ENCODE measurements at places on chromosomes 13 and 19.

GRCh38 chr13:50740052-50740741 lies 103.3 kb downstream of the DLEU7 start:
- no peak for DNase-seq

GRCh38 chr13:51380269-51380668 lies 40.8 kb downstream of the SERPINE3 start:
- no peak for DNase-seq

- DNase-seq = no peak
These were observed 431.4 kb downstream of the FGF9 start for GRCh38 chr13:22102271-22102670.

DNA sequence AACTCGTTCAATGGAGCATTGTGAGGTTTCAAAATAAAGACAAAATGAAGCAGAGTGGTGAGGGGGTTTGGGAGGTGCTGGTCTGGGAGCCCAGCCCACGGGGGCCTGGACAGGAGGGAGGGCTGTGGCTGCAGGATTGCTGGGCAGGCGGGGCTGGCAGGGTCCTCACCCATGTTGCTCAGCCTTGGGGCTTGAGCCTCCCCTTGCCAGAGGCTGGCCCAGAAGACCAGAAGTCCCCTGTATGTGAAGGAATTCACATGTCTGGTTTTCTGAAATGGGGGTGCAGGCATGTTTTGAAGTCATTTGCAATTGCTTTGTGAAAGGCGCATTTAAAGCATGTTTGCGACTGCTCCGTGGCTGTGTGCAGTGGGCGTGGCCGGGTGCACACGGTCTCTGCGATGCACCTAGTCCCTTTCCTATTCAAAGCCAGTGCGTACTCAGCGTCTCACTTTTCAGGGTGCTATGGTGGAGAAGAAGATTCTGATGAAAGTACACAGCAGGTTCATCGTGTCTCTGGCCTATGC lies 2.3 kb downstream of the GRK1 start:
- no peak for DNase-seq

- DNase-seq = no peak
These were observed 19.2 kb downstream of the NAXD start for GRCh38 chr13:110634558-110634957.

DNA sequence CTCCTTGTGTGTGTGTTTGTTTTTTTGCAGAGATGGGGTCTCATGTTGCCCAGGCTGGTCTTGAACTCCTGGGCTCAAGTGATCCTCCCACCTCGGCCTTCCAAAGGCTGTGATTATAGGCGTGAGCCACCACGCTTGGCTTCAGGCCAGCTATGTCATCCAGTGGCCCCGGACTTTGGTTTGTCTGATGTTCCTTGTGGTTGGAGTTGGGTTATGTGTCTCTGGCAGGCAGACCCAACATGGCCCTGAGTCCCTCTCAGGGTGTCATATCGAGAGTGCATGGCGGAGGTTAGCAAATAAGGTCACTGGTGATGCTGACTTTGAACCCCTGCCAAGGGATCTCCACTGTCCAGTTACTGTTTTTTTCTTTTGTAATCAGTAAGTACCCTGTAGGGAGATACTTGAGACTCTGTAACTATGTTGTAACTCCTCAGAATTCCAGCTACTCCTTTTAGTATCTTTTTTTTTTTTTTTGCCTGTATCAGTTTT lies 37.3 kb downstream of the SMARCA4 start:
- DNase-seq = no peak

DNA sequence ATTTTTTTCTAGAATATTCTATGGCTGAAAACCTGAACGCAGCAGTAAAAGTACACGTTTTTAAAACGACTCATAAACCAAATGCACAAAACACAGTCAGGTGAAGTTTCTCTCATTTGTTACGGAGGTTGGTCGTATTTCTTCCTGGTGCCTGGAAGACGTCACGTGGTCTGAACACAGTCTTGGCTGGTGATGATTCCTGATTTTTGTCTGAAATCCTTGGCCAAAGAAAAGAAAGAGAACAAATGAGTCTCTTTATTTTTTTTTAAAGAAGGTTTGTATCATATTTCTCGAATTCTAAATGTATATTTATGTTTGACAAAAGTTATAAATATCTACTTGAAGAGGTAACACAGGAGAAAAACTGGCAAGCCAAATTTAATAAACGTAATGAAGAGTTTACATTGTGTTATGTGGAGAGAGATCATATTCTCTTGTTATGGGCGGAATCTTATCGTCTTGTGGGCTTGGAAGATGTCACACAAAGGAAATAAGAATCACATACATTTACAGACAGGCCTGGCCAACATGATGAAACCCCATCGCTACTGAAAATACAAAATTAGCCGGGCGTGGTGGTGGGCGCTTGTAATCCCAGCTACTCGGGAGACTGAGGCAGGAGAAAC lies 10.0 kb upstream of the PNMA8A start:
- no peak for DNase-seq

DNA sequence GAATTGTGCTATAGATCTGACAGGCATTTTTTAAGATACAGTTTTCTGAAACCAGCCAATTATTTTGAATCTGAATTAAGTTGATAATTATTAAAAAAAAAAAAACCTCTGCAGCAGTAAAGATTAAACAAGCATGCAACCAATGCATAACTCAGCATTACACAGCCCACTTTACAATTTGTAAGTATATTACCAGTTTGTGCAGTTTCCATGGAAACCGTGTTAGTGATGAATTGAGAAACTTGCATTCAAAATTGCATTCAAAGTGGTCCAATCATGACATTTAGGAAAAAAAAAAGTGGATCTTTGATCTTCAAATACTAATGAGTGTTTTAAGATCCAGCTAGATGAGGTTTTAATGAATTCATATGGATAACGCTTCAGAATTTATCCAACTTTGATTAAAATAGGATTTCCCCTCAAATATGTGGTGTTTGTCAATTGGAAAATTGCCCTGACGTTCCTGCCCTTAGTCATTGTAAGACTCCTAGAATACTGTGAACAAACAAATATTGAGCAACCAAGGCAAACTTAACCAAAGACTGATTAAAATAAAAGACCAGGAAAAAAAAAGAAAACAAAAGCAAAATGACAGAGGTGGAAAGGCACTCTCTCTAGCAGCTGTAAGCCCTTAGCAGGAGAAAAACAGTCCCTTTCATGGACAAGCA lies 314.8 kb upstream of the MAB21L1 start:
- no peak for DNase-seq

DNA sequence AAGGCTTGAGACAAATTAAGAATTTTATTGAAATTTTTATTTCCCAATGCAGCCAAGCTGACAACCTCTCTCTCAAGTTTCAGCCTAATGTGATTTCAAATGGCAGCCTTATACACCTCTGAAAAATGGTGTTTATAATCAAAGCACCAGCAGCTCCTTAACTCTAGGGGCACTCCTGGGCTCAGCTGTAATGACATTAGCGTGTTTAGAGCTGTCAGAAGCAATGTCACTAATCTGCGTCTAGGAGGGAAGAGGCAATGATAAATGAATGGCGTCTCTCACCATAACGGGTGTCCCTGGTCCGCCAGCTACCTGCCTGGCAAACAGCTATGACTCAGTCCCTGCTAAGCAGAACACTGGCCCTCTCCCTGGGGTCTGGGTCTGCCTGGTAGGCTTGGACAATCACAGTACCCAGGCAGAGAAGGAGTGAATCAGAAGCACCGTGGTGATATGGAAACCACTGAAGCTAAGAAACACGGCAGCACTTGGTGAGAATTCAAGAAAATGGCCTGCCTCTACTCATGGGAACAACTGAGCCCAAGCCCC lies 131.8 kb upstream of the VSTM2B start:
- no peak for DNase-seq

DNA sequence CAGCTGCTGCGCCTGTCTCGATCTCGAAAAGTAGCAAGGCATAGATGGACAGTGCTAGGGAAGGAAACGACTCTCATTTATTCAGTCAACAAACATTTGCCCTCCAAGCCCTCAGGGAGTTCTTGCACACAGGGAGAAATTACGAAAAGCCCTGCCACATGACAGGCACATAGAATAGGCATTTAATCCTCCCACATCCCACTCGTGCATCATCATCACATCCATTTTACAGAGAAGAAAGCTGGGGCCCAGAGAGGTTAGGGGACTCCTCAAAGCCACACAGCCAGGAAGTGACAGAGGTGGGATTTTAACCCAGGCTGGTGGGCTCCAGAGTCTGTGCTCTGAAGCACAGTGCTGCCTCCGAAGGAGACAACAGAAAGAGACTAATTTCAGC lies 11.6 kb downstream of the TMEM221 start:
- DNase-seq = no peak

DNA sequence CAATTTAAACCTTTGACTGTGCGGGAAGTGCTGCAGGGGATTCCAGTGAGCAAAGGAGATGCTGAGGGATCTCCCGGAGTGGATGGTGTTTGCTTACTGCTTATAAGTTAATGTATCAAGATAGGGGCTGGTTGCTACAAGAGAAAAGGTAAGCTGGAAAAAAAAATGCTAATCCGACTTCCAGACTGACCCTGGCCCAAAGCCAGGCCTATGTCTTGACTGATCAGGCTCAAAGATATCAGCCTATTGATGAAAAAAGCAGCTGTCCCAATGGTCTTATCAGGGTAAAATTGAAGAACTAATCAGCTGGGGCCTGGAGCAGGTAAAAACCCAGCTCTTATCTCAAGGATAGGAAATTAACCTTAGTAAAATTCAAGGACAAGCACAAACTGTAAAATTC lies 10.9 kb upstream of the ZNF90 start:
- DNase-seq = no peak

DNA sequence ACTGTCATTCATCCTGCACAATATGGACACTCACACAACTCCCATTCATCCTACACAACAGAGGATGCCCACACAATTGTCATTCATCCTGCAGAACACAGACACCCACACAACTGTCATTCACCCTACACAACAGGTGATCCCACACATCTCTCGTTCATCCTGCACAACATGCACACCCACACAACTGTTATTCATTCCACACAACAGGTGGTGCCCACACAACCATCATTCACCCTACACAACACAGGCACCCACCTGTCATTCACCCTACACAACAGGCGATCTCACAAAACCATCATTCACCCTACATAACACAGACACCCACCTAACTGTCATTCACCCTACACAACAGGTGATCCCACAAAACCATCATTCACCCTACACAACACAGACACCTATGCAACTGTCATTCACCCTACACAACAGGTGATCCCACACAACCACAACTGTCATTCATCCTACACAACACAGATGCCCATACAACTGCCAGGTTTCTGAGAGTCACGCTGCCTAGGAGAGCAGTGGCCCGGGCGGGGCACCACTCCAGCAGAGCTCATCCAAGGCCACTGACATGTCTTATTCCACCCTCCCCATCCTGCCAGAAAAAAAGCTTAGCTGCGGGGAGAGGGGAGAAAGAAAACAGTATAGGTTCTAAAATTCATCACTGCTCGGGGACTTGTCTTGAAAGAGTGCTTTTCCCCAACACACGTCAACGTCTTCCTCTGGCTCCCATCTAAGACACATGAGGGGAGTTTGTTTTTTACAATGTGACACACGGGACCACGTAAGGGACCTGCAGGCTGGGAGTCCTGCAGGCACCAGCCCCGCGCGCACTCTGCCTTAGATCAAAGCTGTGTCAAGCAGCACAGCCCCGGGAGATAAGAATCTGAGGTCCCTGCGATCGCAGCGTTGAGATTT lies 44.0 kb downstream of the KLF2 start:
- DNase-seq = no peak

DNA sequence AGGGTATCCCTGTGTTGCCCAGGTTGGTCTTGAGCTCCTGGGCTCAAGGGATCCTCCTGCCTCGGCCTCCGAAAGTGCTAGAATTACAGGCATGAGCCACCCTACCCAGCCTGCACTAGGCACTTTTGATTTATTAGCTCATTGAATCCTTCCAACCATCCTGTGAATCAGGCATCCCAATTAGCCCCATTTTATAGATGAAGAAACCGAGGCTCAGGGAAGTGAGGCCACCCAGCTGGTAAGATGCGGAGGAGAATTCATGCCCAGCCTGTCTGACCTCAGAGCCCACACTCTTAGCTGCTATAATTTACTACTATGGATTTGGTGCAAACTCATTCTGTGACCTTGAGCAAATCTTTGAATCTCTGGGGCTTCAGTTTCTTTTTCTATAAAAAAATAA lies 17.8 kb upstream of the CACNG8 start:
- no peak for DNase-seq

DNA sequence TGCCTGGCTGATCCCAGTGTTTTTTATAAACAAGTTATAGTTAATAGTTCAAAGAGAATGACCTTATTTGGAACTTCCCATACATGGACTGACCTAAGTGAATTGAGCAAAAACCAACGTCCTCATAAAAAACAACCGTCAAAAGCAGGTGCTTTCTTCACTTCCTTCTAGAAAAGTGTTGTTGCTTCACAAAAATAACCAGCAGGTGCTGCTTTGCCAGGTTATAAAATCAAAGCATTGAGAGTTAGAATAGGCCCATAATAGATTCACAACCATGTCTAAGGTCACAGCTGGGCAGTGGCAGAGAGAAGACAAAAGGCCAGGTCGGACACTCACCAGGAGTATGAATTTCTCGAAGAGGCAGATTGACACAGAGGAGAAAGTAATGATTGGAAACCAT lies 9.5 kb downstream of the RUBCNL start:
- no peak for DNase-seq

DNA sequence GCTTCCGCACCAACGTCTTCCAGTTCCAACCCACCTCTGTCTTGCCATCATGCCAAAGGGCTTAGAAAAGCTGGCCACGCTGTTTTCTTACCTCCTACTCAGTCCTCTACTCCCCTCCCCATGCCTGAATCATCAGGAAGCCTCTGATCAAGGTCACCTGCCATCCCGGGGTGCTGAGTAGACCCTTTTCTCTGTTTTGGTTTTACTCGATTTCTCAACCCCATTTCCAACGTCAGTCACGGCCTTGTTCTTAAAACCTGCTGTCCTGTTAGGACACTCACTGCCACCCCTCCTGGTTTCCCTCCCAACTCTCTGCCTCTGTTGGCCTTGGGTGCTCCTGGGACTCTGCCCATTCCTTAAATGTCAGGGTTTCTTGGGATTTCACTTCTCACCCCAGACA lies 350.1 kb downstream of the FOXO1 start:
- DNase-seq = no peak

DNA sequence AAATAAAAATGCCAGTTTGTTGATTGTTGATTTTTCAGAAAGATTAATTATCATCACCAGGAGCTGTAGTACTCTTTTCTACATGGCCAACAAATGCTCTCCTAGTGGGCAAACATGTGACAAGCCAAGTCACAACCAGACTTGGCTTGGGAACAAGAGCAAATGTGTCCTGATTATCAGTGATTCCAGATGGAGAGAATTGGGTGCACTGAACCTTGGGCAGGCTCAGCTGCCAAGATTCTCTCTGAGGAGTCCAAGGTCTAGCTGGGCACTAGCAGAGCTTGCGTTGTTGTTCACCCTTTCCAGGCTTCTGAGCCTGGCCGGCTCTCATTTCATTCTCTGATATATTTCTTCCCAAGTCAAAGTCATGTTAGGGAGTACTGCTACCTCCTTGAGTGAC lies 27.3 kb upstream of the GPI start:
- DNase-seq = no peak

GRCh38 chr19:11481534-11482383 lies 913 bp upstream of the ELAVL3 start:
- peak; percentile 96 for DNase-seq

Data from anterior cingulate cortex (tissue), 58 donors.